ENCODE measurements at places on chromosomes 6 and 20.

GRCh38 chr6:30570740-30571074, 535 bp upstream of the ABCF1 start:
- no peak for DNase-seq

- no peak for DNase-seq
Observed at GRCh38 chr20:12722091-12722490, 286.7 kb upstream of the SPTLC3 start.

- DNase-seq, result peak; percentile 91
Observed at GRCh38 chr6:16681260-16681873, 79.9 kb downstream of the ATXN1 start.

DNA sequence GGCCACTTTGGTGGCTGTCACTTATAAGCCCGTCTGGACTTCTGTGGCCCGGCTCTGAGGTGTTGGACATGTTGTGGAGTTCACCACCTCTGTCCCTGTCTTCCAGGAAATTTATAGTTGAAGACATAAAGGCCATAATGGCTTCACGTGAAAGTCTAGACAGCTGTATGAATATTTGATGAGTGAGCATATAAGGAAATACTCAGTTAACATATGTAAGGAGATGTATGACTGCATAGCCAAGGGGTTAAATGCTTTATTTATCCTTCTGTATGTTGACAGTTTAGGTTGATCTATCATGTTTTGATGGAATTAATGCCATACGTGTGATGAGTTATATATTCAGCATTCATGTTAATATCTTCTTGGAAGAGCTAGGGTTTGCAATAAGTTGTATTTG, 16.1 kb downstream of the HIVEP1 start:
- DNase-seq, result no peak

DNA sequence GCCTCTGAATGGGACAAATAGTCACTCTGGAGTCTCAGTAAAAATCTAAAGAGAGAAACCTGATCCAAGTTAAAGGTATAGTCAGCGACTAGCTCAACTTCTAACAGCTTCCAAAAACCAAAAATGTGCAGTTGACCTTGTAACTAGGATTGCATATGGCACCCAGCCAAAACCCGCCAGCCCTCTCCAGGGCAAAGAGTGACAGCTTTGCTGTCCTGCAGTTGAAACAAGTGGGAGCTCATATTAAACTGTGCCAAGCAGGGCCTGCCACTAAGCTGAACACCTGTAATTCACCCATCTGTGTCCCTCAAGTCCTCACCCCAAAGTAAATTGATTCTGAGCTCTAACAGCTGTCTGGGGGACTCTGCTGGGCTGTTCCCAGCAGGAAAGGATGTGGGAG, 695.3 kb downstream of the MAFB start:
- DNase-seq, result no peak

DNA sequence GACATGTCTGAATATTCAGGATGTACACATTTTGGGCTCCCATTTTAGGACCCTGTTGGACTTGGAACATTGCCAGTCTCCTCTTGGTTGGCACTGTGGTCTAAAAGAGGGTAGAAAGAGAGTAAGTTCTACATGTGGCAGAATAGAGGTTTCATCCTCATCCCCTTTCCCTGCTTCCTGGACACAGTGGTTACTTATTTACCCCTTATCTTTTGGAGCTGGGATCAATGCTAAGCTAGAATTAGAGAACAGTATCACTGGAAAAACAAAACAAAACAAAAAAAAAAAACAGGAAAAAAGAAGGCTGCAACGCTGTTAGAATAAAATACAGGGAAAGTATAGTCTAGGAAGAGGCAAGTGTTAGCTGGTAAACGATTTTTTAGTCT, 790.6 kb downstream of the MAFB start:
- no peak for DNase-seq

GRCh38 chr6:49839957-49840356, 26.4 kb downstream of the CRISP1 start:
- no peak for DNase-seq

DNA sequence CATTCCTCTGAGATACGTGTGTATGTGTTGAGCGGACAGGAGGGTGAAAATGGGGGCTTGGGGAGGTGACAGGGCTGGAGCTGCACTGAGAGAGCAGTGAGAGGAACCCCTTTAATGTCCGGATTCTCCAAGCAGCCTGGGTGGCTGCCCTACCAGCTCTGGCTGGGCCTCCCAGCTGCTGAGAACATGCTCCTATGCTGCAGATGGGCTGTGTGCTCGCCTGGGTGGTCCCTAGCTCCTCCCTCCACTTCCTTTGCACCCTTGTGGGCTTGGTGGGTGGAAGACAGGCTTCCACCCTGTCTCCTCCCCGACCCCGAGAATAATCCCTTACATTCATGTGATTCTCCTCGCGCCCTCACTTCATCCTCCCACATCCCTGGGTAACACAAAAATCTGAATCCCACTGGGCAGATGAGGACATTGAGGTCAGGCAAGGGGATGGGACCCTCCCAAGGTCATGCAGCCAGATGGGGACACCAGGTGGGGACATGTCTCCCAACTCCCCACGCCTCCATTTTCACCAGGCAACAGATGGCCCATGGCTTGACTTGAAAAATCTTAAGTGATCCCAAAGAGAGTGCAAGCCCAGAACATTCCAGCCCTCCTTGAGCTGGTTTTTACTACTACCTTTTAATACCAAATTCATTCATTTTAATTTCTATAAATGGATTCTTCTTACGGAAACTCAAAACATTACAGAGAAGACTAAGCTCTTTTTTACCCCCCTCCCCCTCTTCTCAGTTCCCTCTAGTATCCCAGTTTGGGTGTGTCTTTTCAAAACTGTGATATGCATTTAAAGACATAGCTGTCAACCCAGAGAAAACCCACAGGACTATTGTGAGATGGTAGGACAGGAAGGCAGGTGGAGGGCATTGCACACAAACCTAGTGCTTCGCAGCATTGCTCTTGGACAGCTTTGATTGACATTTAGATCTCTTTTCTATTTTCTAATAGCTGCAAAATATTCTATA, 5.0 kb upstream of the PDRG1 start:
- DNase-seq, result no peak

DNA sequence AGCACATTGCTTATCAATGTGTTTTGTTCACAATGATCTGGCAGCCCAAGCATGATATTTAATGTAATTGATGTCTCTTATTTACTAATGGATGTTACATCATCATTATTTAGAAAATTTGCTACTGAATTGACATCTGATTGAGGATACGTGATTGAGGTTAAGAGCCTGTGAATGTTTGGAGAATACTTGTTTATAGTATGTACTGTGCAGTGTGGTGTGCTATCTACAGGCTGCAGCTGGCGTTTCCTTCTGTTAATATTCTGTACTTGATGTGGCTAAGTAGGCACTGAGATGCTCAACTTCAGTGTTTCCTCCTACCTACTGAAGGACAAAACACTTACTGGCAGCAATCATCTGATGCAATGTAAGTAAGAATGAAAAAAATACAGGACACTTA, 709.6 kb upstream of the FLRT3 start:
- DNase-seq, result no peak

DNA sequence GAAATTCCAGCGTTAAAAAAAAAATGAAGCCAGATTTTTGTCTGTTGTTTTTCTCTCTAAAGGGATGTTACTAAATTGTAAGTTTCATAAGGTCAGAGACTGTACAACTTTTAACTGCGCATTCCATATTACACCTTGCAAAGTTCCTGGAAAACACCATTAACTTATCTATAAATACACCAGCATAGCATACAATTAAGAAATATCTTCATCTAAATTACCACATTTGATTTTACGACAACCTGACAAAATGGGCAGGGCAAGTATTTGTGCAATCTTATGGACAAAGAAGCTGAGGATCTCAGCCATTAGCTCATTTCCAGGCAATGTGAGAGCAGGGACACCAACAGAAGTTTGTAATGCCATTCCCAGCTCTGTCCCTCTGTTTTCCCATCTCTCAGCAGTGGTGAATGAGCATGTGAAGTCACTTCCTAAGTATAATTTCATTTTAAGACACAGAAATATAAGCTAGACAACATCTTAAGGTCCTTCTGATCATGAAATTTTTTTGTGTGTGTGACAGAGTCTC, 12.9 kb upstream of the GCM1 start:
- DNase-seq, result no peak

- DNase-seq, result peak; percentile 13
Observed at GRCh38 chr20:46349035-46349741, 40.9 kb upstream of the CDH22 start.

Data from HCT116 (cell line).